ENCODE measurements at places on chromosomes 13 and 19.

- no peak for ATAC-seq
Measured at GRCh38 chr13:47632311-47632710, 368.8 kb downstream of the SUCLA2 start.

GRCh38 chr19:44684892-44685863, 13.8 kb upstream of the CEACAM16 start:
- peak; percentile 83 for ATAC-seq

DNA sequence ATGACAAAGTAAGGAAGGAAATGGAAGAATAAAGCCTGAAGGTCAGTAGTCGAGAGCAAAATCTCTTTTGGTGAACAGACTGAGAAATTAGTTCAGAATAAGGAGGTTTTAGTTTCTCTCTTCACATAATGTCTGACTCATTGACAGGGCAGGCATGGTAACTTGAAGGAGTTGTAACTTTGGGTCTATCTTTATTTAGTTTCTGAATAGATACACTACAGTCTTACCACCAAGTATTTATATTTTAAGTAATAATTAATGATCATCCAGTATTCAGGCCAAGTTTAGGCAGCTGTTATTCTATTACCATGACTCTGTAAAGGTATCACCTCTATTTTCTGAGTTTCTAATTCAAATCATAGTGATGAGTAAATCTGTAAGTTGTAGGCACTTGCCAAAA, 219.9 kb downstream of the SPRY2 start:
- ATAC-seq, result no peak

- no peak for ATAC-seq
Measured at GRCh38 chr13:94659598-94659946, 52.8 kb downstream of the SOX21 start.

DNA sequence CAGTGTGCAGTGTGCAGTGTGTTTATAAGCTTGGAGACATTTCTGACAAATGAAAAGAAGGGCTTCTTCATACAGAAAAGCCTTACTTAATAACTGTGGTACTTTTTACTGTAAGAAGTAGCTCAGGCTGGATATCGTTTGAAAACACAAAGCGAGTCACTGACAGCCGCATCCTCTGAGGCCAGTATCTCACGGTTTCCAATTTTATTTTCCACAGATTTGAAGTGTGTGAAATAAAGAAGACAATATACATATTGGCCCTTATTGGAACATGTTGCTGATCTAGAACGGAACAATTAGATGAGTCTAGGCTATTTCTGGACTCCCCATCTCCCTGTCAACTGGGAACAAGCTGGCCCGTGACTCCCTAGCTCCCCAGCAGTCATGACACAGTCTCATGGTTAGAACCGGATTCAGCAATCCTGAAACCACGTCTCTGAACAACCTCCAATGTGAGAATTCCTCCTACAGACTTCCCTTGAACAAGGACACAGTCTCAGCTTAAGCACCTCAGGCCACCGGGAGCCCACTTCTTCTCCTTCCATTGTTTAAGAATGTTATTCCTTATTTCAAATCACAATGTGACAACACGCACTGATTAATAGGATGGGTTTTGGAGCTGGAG, 484.5 kb downstream of the COG6 start:
- ATAC-seq, result no peak

DNA sequence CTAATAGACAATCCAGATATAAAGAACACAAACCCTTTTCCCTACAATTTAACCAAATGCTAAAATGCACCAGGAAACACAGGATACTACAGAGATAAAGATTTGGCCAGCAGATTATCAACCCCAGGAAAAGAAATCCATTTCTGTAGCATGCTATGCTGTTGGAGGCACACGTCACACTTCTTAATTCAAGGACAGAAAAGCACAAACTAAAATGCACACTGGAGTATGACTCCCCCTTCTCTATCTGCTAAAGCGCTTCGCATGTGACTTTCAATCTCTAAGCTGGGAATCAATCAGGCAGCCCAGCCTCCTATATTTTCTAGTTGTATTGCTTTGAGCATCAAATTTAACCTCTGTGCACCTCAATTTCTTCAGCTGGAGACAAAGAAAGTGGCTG, 22.2 kb downstream of the ABCC4 start:
- no peak for ATAC-seq

- ATAC-seq, result no peak
Measured at GRCh38 chr13:22707946-22708345, 472.8 kb upstream of the SGCG start.

DNA sequence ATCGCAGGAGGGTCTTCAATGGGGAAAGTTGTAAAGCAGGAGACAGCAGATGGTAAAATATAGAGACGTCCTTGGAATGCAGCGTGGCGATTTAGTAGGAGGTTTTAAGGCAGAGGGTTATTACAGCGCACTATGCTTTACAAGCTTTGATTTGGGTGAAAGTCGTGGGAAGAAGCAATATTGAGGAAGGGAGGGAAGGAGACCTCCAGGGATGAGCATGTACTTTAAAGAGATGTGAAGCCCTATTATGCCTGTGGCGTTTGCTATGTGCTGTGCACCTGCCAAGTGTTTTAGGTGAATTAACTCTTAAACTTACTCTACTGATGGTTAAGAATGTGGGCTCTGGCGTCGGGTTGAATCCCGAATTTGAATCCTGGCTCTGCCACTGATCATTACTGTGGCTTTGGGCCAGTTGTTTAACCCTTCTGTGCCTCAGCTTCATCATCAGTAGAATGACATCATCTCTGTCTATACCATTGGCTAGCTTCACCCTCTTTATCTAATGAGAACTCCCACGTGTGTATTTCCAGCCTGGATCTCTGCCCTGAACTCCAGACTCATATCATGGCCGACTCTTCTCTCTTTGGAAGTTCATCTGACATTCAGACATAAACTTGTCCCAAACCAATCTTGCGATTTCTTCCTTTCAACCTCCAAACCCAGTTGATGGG, 583 bp downstream of the CCDC61 start:
- ATAC-seq, result no peak

DNA sequence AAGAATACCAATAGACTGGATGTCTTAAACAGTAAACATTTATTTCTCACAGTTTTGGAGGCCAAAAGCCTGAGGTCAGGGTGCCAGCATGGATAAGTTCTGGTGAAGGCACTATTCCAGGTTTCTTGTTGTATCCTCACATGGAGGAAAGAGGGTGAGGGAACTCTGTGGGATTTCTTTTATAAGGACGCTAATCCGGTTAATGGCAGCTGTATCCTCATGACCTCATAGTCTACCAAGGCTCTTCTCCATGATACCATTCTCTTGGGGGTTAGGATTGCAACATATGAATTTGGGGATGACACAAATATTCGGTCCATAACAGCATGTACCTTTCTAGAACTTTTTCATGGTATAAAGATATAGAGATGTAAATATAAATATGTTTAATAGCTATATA, 412.0 kb downstream of the LMO7 start:
- no peak for ATAC-seq

DNA sequence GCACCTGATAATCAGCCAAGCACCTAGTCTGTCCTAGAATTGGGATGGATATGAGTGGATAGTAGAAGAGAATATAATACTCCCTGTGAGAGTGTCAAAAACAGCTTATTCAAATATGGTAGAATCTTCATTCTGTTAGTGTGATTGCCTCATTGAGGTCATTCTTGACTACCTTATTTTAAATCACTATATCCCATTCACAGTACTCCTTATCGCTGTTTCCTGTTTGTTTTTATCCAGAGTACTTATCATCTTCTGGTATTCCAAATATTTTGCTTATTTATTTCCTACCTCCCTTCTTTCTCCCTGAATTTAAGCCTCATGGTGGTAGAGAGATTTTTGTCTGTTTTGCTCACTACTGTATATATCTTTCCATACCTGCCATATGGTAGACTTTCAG, 9.9 kb downstream of the NDFIP2 start:
- peak; percentile 30 for ATAC-seq

GRCh38 chr19:55118401-55118991, 1.1 kb upstream of the PPP1R12C start:
- ATAC-seq, result no peak

DNA sequence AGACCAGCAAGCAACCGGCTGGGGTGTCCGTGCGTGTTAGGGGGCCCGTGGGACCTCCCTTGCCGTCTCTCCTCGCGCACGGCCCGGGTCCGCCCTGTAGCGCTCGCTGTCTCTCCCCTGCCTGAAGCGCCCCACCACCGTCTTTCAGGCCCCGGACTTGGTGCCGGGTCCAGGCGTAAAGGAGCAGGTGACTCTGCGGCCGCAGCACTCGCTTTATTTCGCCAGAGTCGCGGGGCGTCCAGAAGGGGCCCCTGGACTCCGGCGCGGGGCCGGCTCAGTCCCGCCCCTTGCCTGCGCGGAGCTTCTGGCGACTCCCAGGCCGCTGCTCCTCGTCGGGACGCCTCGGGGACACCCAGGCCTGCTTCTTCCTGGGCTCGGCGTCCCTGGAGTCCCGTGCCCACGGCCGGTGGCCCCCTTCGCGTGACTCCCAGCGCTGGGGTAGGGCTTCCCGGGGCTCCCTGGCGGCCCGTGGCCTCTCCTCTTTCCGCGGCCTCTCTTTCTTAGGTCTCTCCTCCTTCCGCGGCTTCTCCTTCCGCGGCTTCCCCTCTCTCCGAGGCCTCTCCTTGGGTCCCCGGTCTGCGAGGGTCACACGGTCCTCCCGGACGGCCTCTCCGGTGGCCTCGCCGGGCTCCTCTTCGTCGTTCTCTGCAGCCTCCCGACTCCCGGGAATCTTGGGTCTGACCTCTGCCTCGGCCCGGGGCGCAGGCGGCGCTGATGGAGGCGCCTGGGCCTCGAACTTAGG, 3.1 kb downstream of the AMH start:
- ATAC-seq, result no peak

DNA sequence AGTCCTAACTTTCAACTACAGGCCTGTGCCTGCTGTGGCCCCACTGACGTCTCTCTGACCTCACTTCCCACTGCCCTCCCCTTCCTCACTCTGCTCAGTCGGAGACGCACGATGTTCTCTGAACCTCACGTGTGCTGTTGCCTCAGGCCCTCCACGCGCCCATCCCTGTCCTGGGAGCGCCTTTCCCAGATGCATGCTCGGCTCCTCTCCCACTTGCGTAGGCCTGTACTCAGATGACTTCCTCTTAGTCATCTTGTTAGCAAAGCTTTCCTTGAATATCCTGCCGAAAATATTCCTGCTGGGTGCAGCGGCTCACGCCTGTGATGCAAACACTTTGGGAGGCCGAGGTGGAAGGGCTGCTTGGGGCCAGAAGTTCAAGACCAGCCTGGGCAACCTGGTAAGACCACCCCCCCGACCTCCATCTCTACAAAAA, 9.3 kb upstream of the SYT5 start:
- peak; percentile 86 for ATAC-seq

- ATAC-seq, result no peak
Measured at GRCh38 chr13:21826214-21827015, 155.5 kb downstream of the FGF9 start.

DNA sequence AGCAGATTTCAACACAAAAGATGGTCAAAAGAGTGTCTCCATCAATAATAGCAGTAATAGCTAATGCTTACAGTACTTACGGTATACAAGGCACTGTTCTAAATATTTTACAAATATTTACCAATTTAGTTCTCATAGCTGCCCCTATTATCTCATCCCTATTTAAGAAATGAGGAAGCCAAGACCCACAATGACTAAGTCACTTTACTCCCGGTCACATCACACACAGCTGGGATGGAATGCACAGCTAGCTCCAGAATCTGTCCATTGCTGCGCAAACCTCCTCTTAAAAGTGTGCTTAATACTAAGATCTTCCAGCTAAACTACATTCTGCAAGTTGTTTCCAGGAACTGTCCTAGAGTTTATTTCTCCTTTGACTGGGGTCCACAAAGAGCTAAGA, 63.4 kb downstream of the RAP2A start:
- no peak for ATAC-seq

GRCh38 chr13:76921516-76921915, 26.8 kb upstream of the ACOD1 start:
- ATAC-seq, result no peak

DNA sequence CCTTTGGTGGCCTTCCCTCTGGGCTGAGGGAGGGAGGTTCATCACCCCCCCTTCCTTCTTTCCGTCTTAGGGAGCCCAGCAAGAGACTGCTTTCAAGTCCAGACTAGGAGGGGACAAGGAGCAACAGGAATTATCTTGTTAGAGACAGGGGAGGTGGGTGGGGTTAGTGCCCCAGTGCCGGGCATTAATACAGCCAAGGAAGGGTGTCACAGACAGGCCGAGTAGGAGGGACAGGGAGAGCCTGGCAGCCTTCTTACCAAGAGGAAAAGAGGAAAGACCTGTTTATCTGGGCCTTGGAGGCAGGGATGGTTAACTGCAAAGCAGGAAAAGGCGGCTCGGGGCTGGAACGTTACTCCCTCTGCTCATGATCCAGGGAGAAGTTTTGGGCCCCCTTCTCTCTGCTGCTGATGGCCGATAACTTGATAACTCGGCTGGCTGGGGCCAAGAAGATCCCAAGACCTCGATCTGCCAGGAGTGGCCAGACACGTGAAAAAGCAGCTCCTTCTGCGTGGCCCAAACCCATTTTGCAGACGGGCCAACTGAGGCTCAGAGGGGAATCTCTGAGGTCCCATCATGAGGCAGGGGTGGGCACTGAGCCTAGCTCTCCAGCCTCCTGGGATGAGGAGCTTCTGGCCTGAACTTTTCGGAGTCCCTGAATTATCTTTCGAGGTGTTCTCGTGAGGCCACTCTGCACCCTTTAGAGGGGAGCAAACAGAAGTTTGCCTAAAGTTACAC, 79.3 kb downstream of the PTPRS start:
- no peak for ATAC-seq

DNA sequence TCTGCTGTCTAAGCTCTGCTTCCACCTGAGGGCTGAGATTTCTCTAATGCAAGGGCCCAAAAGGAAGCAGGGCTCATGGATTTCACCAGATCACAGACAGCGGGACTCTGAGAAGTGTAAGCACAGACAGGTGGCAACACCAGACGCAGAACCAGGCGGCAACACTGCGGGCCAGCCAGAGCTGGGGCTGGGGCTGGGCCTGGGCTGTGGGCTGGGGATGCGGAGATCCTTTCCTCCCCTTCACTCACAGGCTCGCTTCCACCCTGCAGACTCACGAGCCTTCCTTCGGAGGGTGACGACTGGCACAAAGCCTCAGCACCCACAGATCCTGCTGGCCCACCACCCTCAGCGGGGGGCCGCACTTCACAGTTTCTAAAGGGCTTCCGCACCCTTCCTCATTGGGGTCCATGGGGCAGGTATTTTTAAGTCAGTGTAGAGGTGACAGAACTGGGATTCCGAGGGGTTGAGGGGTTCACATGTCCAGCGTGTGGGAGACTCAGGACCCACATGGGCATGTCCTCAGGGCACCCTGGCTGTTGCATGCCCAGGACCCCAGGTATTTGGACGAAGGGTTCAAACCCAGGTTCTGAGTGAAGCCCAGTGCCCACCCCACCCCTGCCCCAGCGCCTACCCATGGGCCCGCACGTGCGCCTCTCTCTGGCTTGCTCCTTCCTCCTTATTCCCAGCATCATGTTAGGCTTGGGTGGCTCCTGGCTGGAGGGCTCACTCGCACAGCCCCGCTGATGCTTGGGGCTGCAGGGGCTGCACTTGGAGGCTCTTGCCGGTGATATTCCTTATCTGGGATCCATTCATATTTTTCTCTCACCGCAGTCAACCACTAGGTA, 137.3 kb upstream of the GPR12 start:
- no peak for ATAC-seq

GRCh38 chr13:76466043-76466442, 420.2 kb downstream of the KCTD12 start:
- no peak for ATAC-seq

GRCh38 chr13:100364591-100364990, 224.0 kb downstream of the GGACT start:
- no peak for ATAC-seq

- ATAC-seq, result peak; percentile 87
Measured at GRCh38 chr19:19034204-19034624, 811 bp downstream of the ARMC6 start.

- no peak for ATAC-seq
Measured at GRCh38 chr19:11024259-11024658, 63.4 kb downstream of the SMARCA4 start.

- ATAC-seq, result no peak
Measured at GRCh38 chr13:39712626-39713025, 57.2 kb downstream of the COG6 start.
